Ureter (tissue), 1 donor: ENCODE measurements at places on chromosomes 11 and 22. TPM values are rescaled to one million over a fixed set of nuclear protein-coding genes. Genes with fewer than 3 reads are reported as not detected.

TRIM48 gene
- not detected for total RNA-seq

GRCh38 chr11:75602951-75603350 is 40.9 kb downstream of the SERPINH1 start:
- no peak for DNase-seq

DNA sequence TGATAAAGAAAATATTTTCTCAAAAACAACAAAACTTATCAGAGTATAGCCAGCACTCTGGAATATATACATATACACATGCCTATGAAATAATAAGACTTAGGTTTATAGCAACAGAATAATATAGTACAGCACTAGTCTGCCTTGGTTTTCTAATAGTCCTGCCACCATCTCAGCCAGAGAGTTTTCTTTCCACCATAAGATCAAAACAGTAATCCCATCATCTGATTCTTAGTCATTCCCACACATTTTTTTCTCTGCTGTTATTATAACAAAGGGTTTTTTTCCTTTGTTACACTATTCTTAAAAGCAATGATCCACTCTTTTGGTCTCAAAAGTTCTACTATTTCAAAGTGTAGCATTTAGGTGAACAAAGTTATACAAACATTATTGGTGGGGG is 15.1 kb downstream of the MTMR2 start:
- DNase-seq = no peak

GRCh38 chr11:73295241-73295995 is 12.7 kb upstream of the ARHGEF17 start:
- DNase-seq = peak; percentile 76

DNA sequence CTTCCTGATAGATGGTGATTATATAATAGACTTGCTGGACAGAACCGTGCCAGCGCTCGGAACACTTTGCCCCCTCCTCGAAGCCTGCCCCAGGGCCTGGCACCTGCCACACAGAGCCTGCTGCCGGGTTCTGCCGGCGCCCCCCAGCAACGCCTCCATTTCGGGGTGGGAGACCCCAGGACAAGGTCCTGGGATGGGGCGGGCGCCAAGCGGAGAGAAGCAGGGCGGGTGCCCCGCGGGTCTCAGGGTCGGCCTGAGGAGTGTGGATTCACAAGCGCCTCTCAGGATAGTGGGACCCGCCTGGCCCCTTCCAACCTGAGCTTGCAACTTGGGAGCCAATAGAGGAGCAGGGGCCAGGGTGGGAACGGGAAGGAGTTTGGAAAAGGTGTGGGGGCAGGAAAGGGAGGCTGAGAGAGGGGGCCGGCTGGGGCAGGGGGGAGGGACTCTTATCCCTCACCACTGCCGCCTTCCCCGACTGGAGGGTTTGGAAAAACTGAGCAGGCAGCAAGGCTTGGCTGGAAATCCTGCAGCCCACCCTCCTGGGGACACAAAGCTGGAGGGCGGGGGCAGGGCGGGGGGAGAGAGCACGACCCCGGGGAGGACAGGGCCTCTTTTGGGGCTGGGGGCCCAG is 3.3 kb upstream of the BCL9L start:
- peak; percentile 72 for DNase-seq

DNA sequence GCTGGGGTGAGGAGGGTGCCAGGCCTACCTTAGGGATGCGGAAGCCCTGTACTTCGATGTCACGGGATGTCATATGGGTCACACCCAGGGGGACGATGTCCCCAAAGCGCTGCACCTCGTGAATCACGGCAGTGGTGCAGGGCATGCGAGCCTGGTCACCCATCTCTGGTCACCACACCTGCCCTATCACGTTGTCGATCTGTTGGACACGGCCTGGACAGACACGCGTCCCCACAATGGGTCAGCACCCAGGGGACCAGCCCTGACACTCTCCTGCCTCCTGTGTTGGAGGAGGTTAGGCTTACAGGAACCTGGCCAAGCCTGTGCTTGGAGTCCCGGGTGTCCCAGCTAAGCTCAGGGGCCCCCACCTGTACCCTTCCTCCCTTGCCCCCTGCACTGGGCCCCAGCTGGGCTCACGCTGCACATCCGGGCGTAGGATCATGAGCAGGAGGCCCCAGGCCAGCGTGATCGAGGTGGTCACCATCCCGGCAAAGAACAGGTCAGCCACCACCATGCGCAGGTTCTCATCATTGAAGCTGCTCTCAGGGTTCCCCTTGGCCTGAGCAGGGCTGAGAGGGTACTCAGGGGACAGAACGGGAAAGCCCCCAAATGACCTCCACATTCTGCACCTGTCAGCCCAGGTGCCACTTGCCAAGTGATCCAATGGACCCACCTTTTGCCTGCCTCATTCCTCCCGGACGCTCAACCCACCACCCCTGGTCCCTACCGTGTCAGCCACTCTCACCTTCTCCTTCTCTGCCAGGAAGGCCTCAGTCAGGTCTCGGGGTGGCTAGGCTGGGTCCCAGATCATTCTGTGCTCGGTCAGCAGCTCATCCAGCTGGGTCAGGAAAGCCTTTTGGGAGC is 20.3 kb upstream of the CYP2D6 start:
- no peak for DNase-seq

- no peak for DNase-seq
These were observed 25.1 kb upstream of the RELT start for GRCh38 chr11:73350908-73351636.

DNA sequence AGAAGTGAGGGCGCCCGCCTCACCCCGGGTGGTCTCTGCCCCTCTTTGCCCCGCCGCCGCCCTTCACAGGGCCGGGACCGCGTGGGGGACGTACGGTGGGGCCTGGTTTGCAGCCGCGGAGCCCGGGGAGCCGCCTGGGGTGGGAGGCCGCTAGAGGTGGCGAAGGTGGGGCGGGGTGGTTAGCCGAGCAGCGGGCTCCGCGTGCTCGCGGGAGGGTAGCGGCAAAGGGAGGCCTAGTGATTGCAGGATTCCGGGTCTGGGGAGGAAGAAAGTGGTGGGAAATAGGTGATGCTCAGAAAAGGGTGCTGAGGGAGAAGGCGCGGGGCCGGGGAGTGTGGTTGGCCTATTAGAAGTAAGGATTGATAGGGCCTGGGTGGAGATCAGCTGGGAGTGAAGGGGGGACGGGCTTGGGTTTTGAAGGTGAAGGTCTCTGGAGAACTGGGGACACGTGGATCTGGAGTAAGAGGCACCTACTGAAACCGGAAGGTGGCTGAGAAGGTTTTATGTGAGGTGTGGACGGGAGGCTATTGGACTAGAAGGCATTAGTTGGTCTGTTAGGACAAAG is 571 bp downstream of the FAR1 start:
- peak; percentile 53 for DNase-seq
